ENCODE measurements at places on chromosomes 5 and 9.

DNA sequence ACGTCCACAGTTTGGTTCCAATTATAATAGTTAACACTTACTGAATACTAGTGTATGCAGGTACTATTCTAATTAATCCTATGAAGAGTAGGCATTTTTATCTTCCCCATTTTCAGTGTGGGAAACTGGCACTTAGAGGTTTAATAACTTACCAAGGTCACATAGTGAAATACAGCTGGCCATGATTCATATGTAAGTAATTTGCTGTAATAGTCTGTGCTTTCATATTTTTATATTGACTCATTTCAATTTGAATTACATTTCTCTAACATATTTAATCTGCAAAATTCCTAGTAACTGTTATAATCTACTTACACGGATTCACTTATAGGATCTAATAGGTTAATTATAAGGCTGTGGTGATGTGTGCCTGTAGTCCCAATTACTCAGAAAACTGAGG lies 19.4 kb downstream of the CCNH start:
- no peak for DNase-seq

- DNase-seq, result no peak
Observed at GRCh38 chr5:177425196-177425800, 1.2 kb upstream of the GRK6 start.

DNA sequence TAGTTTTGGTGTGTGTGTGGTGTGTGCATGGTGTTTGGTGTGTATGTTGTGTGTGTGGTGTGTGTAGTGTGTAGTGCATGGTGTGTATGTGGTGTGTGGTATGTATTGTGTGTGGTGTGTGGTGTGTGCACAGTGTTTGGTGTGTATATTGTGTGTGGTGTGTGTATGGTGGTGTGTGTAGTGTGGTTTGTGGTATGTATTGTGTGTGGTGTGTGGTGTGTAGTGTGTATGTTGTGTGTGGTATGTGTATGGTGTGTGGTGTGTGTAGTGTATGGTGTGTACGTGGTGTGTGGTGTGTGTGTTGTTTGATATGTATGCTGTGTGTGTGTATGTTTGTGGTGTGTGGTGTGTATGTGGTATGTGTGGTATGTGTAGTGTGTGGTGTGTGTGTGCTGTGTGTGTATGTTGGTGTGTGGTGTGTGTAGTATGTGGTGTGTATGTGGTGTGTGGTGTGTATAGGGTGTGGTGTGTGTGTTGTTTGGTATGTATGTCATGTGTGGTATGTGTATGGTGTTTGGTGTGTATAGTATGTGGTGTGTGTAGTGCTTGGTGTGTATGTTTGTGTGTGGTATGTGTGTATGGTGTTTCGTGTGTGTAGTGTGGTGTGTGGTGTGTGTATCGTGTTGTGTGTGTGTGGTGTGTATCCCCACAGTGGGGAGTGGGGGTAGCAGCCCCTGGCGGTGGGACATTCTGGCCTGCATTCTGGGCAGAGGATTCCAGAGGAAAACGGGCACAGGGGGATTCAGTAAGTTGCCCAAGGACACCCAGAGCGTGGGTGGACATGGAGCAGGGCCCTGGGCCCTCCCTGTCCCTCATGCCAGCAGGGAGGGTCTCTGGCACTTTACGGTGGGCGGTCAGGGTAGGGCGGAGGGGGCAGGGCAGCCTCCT lies 79.7 kb downstream of the HMCN2 start:
- no peak for DNase-seq

DNA sequence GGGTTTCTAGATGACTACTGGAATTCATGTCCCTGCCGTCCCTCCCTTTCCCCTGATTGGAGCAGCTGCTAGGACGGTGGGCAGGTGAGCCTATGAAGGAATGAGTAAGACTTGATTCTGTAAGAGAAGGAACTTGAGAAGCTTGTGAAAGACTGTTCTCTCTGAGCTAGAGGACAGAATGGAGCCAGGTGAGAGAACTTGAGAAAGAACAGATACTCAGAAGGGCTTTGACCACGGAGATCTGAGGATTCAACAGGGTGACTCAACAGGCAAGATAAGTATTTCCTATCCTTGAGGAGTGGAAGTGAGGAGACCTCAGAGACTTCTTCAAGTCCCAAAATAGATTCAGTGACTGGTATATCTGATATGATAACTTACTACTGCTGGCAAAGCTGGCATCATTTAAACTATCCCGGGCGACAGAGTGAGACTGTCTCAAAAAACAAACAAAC lies 41.9 kb downstream of the HSDL2 start:
- no peak for DNase-seq

- no peak for DNase-seq
Observed at GRCh38 chr5:36079200-36079781, 12.6 kb upstream of the UGT3A2 start.

DNA sequence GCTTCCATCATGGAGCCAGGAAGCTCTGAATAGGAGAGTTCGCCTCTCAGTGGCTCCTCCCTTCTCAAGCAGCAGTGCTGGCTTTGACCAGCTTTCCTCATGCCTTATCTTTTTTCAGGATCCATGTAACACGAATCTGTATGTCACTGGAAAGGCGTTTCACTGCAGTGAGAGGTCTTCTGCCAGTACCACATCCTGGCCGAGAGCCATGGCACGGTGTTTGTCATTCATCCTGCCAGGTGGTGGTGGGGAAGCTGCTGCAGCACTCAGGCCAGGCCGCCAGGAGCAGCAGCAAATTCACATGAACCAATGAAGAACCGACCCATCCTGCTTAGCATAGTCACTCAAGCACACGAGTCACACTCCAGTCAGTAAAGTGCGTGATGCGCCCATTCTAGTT lies 179.0 kb downstream of the FANCC start:
- DNase-seq, result no peak

- DNase-seq, result no peak
Observed at GRCh38 chr5:73288803-73289720, 116.1 kb downstream of the TMEM174 start.

- DNase-seq, result no peak
Observed at GRCh38 chr9:7762600-7762999, 37.0 kb downstream of the DMAC1 start.

GRCh38 chr9:105257809-105258208 lies 13.4 kb downstream of the SLC44A1 start:
- no peak for DNase-seq

DNA sequence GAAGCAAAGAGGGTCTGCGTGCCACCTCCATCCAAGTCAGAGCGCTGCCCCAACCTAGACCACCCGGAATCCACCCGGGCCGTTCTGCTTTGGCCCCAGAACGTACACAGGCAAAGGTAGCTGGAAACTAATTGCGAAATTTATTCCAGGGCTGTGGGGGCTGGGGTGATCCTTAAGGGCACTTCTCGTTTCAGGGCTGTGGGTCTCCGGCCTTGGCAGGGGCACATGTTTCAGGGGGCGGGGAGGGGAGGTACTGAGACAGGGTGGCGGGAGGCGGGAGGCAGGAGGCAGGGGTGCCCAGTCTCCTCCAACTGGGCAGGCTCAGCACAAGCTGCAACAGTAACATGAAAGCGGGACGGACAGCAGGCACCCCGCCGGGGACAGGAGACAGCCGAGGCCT lies 26.1 kb downstream of the NR5A1 start:
- DNase-seq, result no peak

DNA sequence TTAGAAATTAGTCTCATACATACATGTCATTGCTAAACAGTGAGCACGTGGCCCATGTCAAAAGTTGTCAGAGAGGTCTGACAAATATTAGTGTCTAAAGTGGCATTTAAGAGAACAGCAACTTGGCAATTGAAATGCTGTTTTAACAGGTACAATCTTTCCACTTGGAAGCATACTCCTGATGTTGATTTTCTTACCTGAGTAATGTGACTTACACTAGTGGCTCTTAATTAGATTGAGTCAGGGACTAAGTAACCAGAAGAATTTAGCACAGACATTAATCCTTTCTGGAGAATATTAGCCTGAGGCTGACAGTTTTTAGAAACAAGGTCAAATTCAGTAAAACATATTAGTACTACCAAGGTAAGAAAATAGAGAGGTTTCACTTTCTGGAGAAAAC lies 357.0 kb upstream of the ZNF608 start:
- no peak for DNase-seq

- no peak for DNase-seq
Observed at GRCh38 chr5:14580398-14581034, 1.1 kb upstream of the OTULINL start.

GRCh38 chr9:78006734-78007133 lies 24.9 kb downstream of the GNAQ start:
- DNase-seq, result no peak

- no peak for DNase-seq
Observed at GRCh38 chr5:74240783-74241750, 399.5 kb downstream of the ENC1 start.

DNA sequence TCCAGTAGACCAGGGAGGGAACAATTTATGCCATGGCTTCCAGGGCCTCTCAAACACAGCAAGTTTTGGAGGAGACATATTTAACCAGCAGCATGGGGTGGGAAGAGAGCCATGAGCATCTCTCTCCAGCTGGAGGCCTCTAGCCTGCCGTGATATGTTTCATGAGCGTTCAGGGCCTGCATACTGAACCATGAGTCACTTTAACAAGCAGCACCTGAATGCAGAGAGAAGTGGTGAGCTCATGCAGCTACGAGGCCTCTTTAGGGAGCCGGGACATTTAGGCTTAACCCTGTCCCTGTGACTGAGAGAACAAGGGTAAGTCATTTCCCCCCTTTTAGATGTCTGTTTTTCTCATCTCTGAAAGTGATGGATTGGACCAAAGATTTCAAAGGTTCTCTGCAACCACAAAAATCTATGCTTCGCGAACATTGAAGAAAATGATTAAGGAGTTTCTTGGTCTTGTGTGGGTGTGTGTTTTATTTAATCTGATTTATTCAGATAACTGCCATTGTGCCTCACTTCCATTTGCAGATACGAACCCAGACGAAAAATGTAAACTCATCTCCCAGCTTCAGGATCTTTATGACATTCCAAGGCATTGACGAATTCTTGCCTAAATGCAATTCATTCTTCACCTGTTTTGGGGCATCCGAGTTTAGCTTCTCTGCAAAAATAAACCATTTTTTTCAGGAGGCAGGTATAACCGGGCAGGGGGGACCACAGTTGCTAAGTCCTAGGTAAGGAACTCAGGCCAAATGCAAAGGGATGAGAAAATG lies 157.0 kb downstream of the GABBR2 start:
- DNase-seq, result no peak

DNA sequence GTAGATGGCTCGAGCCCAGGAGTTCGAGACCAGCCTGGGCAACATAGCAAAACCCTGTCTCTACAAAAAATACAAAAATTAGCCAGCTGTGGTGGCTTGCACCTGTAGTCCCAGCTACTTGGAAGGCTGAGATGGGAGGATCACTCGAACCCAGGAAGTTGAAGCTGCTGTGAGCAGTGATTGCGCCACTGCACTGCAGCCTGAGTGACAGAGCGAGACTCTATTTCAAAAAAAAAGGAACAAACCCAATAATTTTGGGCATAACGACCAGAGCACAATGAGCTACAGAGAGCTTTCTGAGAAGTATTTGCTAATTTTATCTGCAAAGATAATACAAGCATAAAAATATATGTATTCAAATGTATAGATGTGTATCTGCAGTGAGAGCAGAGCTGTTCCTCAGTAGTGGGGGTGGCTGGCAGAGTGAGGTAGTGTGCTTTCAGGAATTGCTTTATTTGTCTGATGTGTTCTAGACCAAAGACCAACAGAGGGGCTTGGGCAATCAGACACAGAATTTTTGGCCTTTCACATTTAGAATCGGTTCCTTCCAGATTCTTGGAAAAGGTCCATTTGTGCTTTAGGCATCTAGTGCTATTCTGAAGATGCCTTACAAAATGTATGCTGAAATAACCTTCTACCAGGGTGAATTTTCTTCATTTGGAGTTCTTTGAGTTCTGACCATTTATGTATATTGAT lies 5.2 kb downstream of the DOCK8 start:
- no peak for DNase-seq

DNA sequence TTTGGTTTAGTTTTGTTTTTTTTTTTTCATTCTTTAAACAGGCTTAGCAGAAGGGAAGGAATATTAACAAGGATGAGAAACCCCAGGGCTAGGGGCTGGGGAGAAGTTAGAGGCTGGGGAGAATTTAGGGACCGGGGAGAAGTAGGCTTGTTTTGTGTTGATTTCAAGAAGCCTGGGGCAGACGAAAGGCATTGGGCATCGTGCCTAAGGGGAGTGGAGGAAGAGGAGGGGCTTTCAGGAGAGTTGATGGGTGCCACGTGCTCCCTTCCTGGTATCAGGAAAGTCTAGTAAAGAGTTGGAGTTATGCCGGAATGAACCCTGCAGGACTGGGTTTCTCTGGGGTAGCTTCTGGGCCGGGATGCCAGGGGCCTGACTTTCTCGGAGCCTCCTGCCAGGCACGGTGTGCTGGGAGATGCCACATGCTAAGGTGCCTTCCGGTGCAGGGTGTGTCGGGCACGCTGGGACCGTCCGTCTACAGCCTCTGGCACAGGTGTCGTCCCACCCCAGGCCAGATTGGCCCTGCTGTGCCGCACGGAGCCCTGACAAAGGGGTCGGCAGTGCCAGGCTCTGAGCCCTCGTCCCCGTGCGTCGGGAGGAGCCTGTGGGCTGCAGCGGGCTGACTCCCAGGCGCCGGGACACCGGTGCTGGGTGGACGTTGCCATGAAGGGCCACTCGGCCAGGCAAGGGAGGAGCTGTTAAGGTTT lies 159.9 kb downstream of the OLFM1 start:
- DNase-seq, result no peak

DNA sequence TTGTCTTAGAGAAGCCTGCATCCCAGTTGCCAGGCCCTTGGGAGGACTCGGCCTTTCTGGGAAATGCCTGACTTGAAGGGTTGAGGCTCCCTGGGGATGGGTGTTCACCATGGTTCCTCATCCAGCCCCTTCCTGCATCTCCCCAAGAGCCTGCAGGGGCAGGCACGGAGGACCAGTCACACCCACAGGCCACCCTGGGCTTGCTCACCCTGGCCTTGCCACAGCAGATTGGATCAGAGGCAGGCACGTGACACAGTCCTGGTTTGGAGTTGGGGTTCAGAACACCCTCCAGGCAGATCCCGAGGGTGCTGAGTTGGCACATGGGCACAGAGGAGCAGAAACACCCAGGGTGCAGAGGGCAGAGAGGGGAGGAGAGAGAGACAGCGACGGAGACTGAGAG lies 286.1 kb downstream of the PBX3 start:
- no peak for DNase-seq

GRCh38 chr5:1293416-1294205 lies 1.3 kb downstream of the TERT start:
- DNase-seq, result no peak

GRCh38 chr5:157177953-157178352 lies 2.7 kb upstream of the ITK start:
- no peak for DNase-seq

DNA sequence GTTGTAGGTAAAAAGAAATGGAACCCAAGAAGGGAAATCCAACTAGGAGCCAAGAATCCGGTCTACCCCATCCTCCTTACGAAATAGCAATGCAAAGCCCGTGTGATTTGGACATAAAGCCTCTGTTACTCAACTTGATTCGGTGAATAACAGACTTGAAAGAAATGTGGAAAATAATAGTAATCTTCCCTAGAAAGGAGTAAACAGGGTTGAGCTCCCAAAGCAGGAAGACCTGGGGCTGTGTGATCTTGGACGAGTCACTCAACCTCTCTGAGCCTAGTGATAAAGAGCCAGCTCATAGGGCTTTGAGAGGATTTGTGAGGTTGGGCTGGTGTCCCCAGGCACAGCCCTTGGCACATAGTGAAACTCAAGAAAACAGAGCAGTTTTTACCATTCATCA lies 42.7 kb upstream of the IL17B start:
- no peak for DNase-seq
